ENCODE measurements at places on chromosomes 4 and X.

- DNase-seq, result no peak
These were observed 27.1 kb downstream of the CD99L2 start for GRCh38 chrX:150871341-150871811.

- DNase-seq, result no peak
These were observed 11.6 kb downstream of the PDZD4 start for GRCh38 chrX:153818571-153819383.

DNA sequence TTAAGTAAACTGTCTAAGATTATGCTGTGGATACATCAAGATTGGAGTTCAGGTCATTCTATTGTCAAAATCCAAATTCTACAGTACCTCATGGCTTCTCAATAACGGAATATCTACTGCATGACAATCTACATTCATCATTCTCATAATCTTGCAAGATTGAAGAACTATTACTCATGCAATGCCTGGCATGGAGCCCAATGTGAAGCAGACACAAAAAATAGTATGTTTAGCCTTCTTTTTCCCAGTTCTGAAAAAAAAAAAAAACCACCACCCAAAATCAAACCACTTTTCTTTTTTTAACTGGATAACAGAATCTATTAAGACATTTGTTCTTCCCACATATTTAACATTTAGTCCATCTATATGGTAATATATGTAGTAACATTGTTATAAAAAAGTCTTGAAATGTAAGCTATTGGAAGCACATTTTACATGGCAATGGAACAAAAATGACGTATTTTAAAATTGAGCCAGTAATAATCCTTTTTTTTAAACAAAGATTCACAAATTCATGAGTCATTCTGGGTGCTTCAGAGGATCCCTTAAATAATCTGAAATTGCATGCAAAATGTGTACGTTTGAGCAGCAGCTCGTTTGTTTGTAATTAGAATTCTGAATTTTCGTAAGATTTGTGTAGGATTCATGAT lies 232.2 kb upstream of the FMR1 start:
- DNase-seq, result no peak

DNA sequence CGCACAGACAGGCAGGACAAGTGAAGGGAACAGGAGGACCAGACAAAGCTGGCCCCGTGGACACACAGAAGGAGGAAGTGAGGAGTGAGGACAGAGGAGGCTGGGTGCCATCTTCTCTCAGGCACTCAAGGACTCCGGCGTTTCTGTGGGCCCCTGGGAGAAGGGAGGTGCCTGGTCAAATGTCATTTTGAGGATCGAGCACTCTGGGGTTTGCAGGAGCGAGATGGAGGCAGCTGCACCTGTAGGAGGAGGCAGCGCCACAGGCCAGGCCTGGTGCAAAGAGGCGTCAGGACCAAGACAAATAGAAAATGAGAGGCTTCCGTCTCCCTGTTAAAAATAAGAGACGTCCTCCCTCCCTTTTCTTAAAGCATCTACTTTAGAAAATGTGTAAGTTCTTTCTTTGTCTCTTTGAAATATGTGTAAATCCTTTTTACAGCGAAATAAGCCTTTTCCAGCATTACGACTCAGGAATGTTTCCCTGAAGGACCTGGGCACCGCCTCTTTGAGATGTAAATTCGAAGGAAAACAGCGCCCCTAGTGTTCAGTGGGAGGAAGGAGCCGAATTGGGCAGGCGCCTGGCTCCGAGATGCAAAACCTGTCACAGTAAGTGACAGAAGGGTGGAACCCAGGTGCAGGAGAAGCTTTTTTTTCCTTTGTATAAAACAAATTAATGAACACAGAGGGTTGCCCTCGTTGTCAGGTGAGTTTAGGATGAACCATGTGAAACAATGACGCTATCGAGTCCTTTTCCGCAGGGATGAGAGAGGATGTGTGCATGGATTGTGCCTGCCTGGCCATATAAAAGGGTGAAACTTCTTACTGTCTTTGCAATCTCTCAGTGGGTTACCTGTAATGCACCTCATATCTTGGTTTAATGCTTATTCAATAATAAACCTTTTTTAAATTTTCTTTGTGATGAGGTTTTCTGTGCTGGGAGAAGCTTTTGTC lies 1.4 kb upstream of the C4orf50 start:
- DNase-seq, result no peak

- DNase-seq, result peak; percentile 62
These were observed 54.8 kb downstream of the C4orf51 start for GRCh38 chr4:145734576-145735346.

GRCh38 chr4:55866290-55866907 lies 13.0 kb downstream of the EXOC1 start:
- DNase-seq, result no peak

- DNase-seq, result no peak
These were observed 15.3 kb downstream of the ADAMTS3 start for GRCh38 chr4:72553540-72554337.

- DNase-seq, result no peak
These were observed 52.1 kb downstream of the PTCHD1 start for GRCh38 chrX:23386726-23387125.

- no peak for DNase-seq
These were observed 2.7 kb downstream of the TFE3 start for GRCh38 chrX:49040376-49040955.

GRCh38 chr4:7984286-7984925 lies 44.7 kb upstream of the AFAP1 start:
- no peak for DNase-seq

GRCh38 chrX:16585486-16586376 lies 64.2 kb upstream of the S100G start:
- no peak for DNase-seq

DNA sequence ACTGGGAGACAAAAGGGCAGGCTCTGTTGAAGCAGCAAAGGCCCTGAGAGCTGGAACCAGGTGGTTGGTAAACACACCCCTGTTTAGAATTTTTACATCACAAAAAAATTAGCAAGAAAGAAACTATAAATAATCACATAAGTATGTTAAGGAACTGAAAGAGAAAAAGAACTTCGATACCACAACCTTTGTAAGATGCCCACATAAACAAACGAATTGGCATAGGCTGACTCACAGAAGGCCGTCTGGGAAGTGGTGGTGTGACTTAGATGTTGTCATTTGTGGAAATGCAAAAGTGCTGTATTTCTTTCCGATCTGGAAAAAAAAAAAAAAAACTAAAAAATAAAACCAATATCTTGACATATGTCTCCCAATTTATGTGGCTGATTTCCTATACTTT lies 235.1 kb downstream of the USP46 start:
- no peak for DNase-seq

GRCh38 chrX:118480172-118480571 lies 15.4 kb upstream of the DOCK11 start:
- no peak for DNase-seq

DNA sequence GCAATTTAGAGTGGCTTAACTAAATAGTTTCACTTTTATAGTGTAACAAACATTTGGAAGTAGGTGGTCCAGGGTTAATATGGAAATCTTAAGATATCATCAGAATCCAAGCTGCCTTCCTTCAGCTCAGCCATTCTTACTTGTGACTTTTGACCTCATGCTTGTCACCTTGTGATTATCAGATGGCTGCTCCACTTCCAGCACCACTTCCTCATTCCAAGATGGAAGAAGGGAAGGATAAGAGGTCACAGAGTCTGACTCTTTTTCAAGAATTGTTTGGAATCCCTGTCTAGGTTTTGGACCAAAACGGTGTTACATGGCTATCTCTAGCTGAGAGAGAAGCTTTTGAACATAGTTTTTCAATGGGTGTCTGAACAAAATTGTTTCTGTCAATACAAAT lies 39.9 kb downstream of the MTTP start:
- DNase-seq, result no peak

GRCh38 chr4:39255266-39255665 lies 72.9 kb downstream of the WDR19 start:
- DNase-seq, result peak; percentile 7

GRCh38 chr4:151866592-151866918 lies 105.7 kb upstream of the GATB start:
- no peak for DNase-seq

DNA sequence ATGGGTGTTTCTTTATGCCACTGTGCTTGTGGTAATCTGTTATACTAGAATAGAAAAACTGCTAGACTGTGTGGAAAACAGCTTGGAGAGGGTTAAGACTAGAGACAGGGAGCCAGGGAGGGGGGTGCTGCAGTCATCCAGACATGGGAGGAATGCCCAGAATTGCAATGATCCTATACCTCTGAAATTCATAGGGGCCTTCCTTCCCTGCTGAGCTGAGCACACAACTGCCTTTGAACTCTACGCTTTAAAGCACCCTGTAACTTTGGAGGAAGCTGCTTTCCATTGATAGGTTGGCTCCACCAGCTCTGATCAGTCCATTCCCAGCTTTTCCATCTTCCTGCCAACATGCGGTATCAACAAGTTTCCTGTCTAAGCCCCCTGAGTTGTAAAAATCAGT lies 155.9 kb upstream of the RASGEF1B start:
- no peak for DNase-seq

DNA sequence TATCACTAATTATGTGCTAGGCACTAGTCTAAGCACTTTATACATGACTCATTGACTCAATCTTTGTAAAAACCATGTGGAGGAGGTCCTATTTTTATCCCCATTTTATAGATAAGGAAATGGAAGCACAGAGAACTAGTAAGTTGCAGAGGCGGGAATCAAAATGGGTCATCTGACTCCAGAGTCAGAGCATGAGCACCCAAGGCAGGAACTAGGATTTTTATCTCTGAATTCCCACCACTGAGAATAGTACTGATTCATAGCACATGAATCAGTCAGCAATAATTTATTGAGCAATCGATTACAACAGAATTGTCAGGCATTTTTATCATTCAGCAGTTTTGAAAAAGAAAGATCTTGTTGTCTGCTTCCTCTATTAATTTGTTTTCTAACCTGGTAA lies 19.3 kb downstream of the SCARB2 start:
- DNase-seq, result peak; percentile 2

DNA sequence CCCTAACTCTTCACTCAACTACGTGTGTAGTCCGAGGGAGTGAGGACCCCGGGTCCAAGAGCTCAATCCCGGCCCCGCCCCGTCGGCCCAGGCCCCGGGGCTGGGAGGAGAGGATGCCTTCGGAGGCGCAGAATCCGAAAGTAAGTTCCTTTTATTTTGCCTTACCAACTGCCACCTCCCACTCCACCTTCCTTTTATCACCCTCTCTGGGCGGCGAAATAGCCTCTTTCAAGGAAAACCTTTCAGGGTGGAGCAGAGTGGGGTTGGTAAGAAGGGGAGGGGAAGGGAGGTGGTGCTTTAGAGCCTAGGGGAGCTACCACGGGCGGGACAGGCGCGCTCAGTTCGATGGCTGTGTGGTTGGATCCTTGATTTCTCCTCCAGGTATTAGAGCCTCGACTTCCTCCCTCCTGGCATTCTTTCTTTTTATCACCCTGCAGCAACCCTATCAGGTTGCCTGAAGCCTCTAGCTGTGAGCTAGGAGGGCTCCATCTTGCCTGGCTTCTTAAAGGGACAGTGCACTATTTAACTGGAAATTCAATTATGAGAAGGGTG lies 191.2 kb downstream of the RRAGB start:
- DNase-seq, result no peak

DNA sequence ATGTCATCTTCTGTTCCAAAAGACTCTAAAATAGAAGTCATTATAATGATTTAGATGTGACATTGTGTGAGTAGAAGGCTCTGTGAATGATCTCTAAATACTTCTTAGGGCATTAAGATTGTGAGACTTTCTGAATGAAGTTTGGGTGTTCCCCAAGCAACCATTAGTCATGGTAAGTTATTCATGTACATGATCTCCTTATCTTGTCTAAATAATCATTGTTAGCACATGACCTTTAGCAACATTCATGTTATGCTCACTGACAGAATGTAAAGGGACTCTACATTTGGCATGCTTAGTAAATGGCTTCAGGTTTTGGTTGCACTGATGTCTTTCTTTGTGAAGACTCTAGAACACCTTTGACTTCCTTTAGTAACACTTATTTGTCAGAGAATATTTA lies 140.8 kb upstream of the AGA start:
- no peak for DNase-seq

DNA sequence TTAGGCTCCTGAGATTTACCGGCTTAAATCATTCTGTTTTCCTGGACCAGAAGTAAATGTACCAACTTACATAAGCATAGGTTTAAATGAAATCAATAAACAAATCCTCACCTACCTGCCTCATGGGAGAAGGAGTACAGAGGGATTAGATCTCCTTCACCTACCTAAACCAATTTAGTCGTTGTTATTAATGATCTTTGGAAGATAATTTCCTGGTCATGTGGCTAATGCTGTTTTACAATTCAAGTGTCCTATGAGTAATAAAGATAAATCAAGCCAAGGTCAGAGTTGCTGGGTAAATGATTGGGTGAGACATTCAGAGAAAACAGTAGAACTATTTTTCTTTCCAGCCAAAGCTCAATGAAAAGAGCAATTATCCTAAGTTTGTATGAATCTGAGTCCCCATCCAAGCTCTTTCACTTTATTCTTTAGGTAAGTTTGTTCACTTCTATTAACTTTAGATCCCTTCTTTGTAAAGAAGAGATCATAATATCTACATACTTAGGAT lies 423.0 kb upstream of the FAM241A start:
- DNase-seq, result no peak

GRCh38 chr4:20393486-20394100 lies 141.9 kb downstream of the SLIT2 start:
- DNase-seq, result no peak

GRCh38 chr4:52989865-52990264 lies 127.7 kb downstream of the RASL11B start:
- DNase-seq, result no peak

- DNase-seq, result no peak
These were observed 75.4 kb upstream of the FAT1 start for GRCh38 chr4:186798951-186799659.

- no peak for DNase-seq
These were observed 210.2 kb downstream of the DMD start for GRCh38 chrX:33001107-33001506.

DNA sequence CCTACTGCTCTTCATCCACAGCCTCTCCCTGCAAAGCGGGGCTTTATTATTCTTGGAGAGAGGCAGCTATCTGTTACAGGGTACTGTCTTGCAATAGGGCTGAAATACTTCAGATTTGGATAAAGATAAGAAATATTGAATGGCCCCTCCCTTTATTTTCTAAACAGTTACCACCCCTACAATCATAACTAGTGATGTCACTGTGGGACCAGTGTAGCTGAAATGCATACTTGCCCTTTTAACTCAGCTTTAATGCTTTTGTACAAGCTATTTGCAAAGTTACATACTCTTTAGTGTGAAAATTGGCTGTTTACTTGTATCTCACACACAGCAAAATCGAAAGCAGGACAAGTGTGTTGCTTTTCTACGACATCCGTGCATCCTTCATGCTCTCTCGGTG lies 261.7 kb upstream of the GATB start:
- DNase-seq, result no peak

GRCh38 chrX:16033331-16033730 lies 90.0 kb upstream of the GRPR start:
- DNase-seq, result no peak

GRCh38 chrX:12741416-12741815 lies 49.8 kb upstream of the PRPS2 start:
- DNase-seq, result no peak
